ENCODE measurements at places on chromosomes 2 and 18. TPM values are rescaled to one million over a fixed set of nuclear protein-coding genes. Genes with fewer than 3 reads are reported as not detected.
A peak's percentile ranks its signal among the peaks of the same experiment; 100 is the strongest.

GRCh38 chr2:197035002-197035401 is 108.5 kb upstream of the PGAP1 start:
- no peaks in the 10 kb centered on the region for H3K27me3 ChIP-seq
- no peaks in the 10 kb centered on the region for H3K36me3 ChIP-seq
- no peaks in the 10 kb centered on the region for H3K4me1 ChIP-seq
- H3K27ac ChIP-seq: no peak overlapping the region

DNA sequence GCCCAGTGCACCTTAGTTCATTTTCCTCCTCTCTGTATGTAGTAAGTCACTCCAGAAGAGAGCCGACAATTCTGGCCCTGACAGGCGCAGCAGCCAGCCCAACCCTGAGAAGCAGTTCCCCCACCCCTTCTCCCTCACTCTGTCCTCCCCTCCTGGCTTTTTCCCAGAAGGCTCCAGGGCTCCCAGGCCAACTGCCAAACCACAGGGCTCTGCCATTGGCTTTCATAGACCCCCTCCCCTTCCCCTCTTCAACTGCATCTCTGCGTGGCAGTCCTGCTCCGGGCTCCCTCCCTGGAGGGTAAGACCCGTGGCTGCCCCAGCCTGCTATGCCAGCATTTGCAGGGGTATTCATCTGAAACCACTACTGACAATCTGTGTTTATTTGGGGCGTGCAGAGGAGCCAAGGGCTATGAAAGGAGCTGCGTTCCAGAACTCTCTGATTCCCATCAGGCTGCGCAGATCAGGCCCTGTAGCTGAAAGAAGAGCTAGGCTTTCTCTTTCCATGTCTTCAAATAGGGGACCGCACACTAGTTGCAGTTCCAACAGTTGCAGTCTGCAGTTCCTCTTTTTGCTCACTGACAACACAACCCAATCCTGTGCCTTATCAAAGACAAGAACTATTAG is 388.6 kb upstream of the TNP1 start:
- no peak overlapping the region for H3K27ac ChIP-seq
- H3K36me3 ChIP-seq: no peaks in the 10 kb centered on the region
- H3K27me3 ChIP-seq: no peaks in the 10 kb centered on the region
- no peak overlapping the region for H3K4me3 ChIP-seq
- peak; percentile 64 for DNase-seq
- H3K4me1 ChIP-seq: peaks cover 19% of the 10 kb centered on the region

RBKS gene
- total RNA-seq: 0.66 TPM

ZNF396 gene
- total RNA-seq: 0.84 TPM

LCT gene
- 0.37 TPM for total RNA-seq

- no peak overlapping the region for H3K27ac ChIP-seq
- no peaks in the 10 kb centered on the region for H3K27me3 ChIP-seq
- H3K4me1 ChIP-seq: no peaks in the 10 kb centered on the region
- no peaks in the 10 kb centered on the region for H3K36me3 ChIP-seq
Observed at GRCh38 chr18:8946066-8946838, 156.2 kb upstream of the NDUFV2 start.

- no peaks in the 10 kb centered on the region for H3K36me3 ChIP-seq
- no peaks in the 10 kb centered on the region for H3K4me1 ChIP-seq
- H3K27ac ChIP-seq: no peak overlapping the region
- peaks cover 4% of the 10 kb centered on the region for H3K27me3 ChIP-seq
- DNase-seq: no peak
Observed at GRCh38 chr2:127818241-127818640, 7.3 kb upstream of the WDR33 start.

- no peaks in the 10 kb centered on the region for H3K4me1 ChIP-seq
- no peak overlapping the region for H3K4me3 ChIP-seq
- peak; percentile 65 for DNase-seq
- H3K27me3 ChIP-seq: no peaks in the 10 kb centered on the region
- no peaks in the 10 kb centered on the region for H3K36me3 ChIP-seq
Observed at GRCh38 chr2:234257859-234258561, 207.5 kb downstream of the SPP2 start.

GRCh38 chr2:28895189-28895893 is 874 bp downstream of the WDR43 start:
- H3K4me1 ChIP-seq: peaks cover 27% of the 10 kb centered on the region
- peak; percentile 49 for DNase-seq
- H3K27me3 ChIP-seq: peaks cover 3% of the 10 kb centered on the region
- no peaks in the 10 kb centered on the region for H3K36me3 ChIP-seq
- H3K27ac ChIP-seq: peak overlapping the region; percentile 93

DNA sequence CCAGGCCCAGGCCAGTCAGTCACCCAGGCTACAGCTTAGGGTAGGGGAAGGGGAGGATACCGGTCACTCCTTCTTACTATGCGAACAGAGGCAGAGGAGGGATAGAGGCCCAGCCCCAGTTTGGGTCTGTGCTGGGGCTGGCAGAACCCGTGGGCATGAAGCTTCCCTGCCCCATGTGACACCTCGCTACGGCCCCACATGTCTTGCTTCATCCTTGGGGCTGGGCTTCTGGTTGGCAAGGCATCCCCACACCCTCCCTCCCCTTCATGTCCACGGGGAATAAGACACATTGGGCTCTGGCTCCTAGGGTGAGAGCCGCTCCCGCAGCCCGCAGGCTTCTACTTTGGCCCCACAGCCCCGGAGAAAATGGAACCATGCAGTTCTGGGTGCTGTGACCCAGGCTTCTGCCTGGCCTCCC is 32.4 kb downstream of the HS1BP3 start:
- no peaks in the 10 kb centered on the region for H3K4me1 ChIP-seq
- H3K27ac ChIP-seq: no peak overlapping the region
- H3K4me3 ChIP-seq: no peak overlapping the region
- no peaks in the 10 kb centered on the region for H3K27me3 ChIP-seq
- no peak for DNase-seq

SPP2 gene
- not detected for total RNA-seq

DNA sequence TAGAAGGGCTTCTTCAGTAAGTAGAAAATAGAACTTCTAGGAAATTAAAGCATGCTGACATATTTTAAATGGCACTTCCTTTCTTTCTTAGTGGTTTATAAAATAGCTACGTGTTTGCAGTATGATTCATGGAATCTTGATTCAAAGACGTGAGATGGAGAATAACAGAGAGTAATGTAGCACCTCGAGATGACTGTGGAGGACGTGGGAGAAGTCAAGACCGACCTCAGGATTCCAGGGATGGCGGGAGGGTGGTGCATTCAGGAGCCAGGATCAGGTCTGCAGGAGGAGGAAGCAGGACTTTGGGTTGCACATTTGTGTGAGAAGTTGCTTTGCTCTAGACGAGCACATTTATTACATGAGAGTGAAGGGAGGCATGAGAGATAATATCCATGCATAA is 56.0 kb downstream of the DCDC2C start:
- no peak for DNase-seq
- no peak overlapping the region for H3K4me3 ChIP-seq
- no peak overlapping the region for H3K27ac ChIP-seq
- no peaks in the 10 kb centered on the region for H3K36me3 ChIP-seq
- no peaks in the 10 kb centered on the region for H3K4me1 ChIP-seq

MC2R gene
- not detected for total RNA-seq

- H3K27me3 ChIP-seq: no peaks in the 10 kb centered on the region
- no peak for DNase-seq
- no peaks in the 10 kb centered on the region for H3K36me3 ChIP-seq
Observed at GRCh38 chr2:239714116-239714515, 311.0 kb downstream of the NDUFA10 start.

DNA sequence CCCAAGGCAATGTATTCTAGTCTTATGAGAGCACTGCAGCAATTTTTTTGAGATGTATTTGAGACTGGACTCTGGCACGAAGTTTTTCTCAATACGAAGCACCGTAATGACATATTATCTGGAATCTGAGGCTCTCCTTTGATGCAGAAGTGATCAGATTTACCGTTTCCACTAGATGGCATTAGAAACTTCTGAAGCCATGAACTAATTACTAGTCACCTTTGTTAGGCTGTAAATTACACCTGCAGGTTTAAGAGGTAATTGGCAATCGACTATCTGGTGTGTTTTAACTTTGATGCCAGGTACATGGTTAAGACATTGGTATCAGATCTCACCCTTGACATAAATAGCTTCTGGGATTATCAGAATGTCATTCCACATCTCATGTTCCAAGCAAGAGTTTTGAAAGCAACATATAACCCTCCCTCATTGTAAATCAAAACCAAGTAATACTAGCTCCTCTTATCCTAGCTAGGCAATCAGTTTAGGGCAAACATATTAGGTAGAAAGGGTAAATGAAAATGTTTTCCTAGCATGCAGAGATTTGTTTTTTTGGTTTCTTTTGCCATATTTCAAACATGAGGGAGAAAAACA is 254.6 kb upstream of the SPRED2 start:
- peaks cover 16% of the 10 kb centered on the region for H3K4me1 ChIP-seq
- no peak for DNase-seq
- no peak overlapping the region for H3K4me3 ChIP-seq
- no peak overlapping the region for H3K27ac ChIP-seq

DNA sequence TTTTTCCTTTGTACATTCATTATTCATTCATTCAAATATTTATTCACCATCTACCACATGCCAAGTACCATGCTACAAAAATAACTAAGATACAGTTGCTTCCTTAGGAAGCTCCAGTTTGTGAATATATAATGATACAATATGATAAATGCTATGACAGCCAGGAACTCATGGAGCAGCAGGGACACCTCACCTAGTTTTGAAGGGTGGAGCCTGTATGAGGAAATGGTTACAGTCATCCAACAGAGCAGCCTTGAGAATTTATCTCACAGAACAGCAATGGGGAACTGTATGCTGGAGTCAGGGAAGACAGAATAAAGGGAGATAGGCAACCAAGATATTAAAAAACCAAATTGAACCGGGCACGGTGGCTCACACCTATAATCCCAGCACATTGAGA is 124.0 kb downstream of the OSBPL1A start:
- no peak for DNase-seq
- no peaks in the 10 kb centered on the region for H3K27me3 ChIP-seq
- peaks cover 10% of the 10 kb centered on the region for H3K4me1 ChIP-seq
- H3K27ac ChIP-seq: no peak overlapping the region
- no peaks in the 10 kb centered on the region for H3K36me3 ChIP-seq

TCF23 gene
- not detected for total RNA-seq

DNA sequence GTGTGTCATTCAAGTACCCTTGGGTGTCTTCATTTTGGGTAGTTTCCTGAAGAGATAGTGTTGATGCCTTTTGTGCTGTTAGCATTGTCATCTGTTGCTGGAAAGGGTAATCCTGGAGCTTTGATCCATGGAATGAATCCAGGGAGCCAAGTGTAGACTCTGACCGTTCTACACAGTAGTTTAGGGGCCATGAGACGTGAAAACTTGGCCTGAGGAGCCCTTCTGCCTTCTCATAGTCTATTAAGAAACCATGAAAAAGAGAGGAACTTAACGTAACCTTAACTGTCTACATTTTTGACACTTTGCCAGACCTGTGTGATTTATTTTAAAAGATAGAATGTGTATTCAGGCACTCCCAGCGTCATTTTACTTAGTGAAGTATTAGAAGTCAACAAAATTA is 194.0 kb downstream of the BABAM2 start:
- H3K4me1 ChIP-seq: peaks cover 14% of the 10 kb centered on the region
- no peak overlapping the region for H3K27ac ChIP-seq
- no peak for DNase-seq
- no peaks in the 10 kb centered on the region for H3K36me3 ChIP-seq
- H3K27me3 ChIP-seq: no peaks in the 10 kb centered on the region
- no peak overlapping the region for H3K4me3 ChIP-seq

- peak; percentile 33 for DNase-seq
- H3K36me3 ChIP-seq: no peaks in the 10 kb centered on the region
- no peaks in the 10 kb centered on the region for H3K27me3 ChIP-seq
- peak overlapping the region; percentile 62 for H3K4me3 ChIP-seq
Observed at GRCh38 chr2:216693414-216694080, 1.8 kb downstream of the IGFBP5 start.

- no peak overlapping the region for H3K27ac ChIP-seq
- H3K36me3 ChIP-seq: no peaks in the 10 kb centered on the region
- no peak overlapping the region for H3K4me3 ChIP-seq
- peaks cover 4% of the 10 kb centered on the region for H3K4me1 ChIP-seq
- no peak for DNase-seq
- H3K27me3 ChIP-seq: no peaks in the 10 kb centered on the region
Observed at GRCh38 chr2:111705239-111705638, 178.8 kb downstream of the ANAPC1 start.

- H3K27me3 ChIP-seq: no peaks in the 10 kb centered on the region
- no peak overlapping the region for H3K27ac ChIP-seq
- no peak overlapping the region for H3K4me3 ChIP-seq
- H3K4me1 ChIP-seq: no peaks in the 10 kb centered on the region
- H3K36me3 ChIP-seq: no peaks in the 10 kb centered on the region
Observed at GRCh38 chr2:149353421-149353820, 23.0 kb downstream of the LYPD6 start.

PKDCC gene
- total RNA-seq: 77.5 TPM

DNA sequence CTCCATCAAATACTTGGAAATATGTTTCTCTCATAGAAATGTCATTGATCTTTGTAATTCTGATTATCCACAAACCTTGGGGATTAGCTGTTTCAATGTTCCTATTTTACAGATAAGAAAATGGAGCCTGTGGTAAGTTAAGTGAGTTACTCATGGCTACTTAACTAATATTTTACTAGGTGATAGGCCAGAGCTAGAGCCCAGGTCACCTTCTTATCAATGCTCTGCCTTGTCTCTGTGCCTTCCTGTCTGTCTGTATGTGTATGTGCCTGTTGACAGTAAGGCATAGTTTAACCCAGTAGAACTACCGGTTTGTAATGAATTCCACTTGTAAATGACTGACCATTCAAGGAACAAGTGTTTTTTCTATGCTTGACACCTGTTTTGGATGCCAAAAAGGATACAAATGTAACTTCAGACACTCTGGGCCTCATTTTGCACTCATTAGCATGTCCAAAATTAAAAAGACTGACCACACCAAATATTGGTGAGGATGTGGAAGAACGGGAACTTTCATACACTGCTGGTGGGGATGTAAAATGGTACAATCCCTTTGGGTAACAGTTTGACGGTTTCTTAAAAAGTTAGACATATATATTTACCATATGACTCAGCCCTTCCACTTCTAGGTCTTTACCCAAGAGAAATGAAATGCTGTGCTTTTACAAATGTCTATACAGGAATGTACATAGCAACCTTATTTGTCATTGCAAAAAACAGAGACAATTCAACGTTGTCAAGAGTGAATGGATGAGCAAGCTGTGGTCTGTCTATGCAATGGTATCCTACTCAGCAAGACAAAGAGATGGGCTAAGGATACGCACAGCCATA is 19.6 kb upstream of the IL1A start:
- no peak overlapping the region for H3K4me3 ChIP-seq
- H3K36me3 ChIP-seq: no peaks in the 10 kb centered on the region
- no peaks in the 10 kb centered on the region for H3K27me3 ChIP-seq
- no peaks in the 10 kb centered on the region for H3K4me1 ChIP-seq
